ENCODE measurements at places on chromosomes 1 and 21. TPM values are rescaled to one million over a fixed set of nuclear protein-coding genes. Genes with fewer than 3 reads are reported as not detected.

DNA sequence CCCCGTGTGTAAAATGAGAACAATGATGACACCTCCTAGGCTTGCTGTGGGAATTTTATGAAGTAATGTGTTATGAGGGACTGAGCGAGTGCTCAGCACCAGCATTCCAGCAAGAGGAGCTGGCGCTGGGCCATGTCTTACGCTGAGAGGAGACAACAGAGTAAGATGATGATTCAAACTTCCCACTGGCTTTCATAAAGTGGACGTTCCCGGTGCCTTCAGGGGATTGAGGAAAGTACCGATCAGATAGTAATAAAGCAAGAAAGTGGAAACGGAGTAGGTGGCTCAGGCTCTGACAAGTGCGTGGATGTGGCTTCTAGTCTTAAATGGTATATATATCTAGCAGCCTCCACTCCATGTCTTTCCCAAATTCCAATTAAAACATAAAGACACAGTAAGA, 23.8 kb downstream of the EPHA10 start:
- no peak for DNase-seq

- no peak for DNase-seq
These were observed 10.7 kb downstream of the CDC7 start for GRCh38 chr1:91511386-91511785.

GRCh38 chr1:171793636-171794035, 12.2 kb downstream of the METTL13 start:
- DNase-seq: no peak

- no peak for DNase-seq
These were observed 30.5 kb downstream of the MATN1 start for GRCh38 chr1:30692948-30693301.

GRCh38 chr1:221078260-221078965, 199.2 kb downstream of the HLX start:
- no peak for DNase-seq

RNF186 gene
- 43.0 TPM for total RNA-seq

TPTE gene
- not detected for total RNA-seq

SMPDL3B gene
- total RNA-seq: 27.4 TPM

C4BPA gene
- total RNA-seq: 1.9 TPM
